ENCODE measurements at places on chromosomes 11 and 22. TPM values are rescaled to one million over a fixed set of nuclear protein-coding genes. Genes with fewer than 3 reads are reported as not detected.

OR5B21 gene
- not detected for total RNA-seq

TCN1 gene
- total RNA-seq, result 0.39 TPM

CRELD2 gene
- 28.0 TPM for total RNA-seq

SOX6 gene
- 0.07 TPM for total RNA-seq

CSNK2A3 gene
- 2.5 TPM for total RNA-seq

PNPLA5 gene
- total RNA-seq, result not detected

ARHGAP20 gene
- 0.02 TPM for total RNA-seq

HORMAD2 gene
- total RNA-seq, result not detected

CELSR1 gene
- 29.1 TPM for total RNA-seq

SCARF2 gene
- total RNA-seq, result 0.86 TPM

HTR3A gene
- total RNA-seq, result not detected

KDELR3 gene
- total RNA-seq, result 18.2 TPM

ACTN3 gene
- total RNA-seq, result 0.06 TPM

BBOX1 gene
- total RNA-seq, result 0.08 TPM

ZNHIT2 gene
- total RNA-seq, result 20.4 TPM

YPEL1 gene
- total RNA-seq, result 0.46 TPM

IGLL1 gene
- total RNA-seq, result not detected

CRYBB3 gene
- total RNA-seq, result not detected

HOATZ gene
- not detected for total RNA-seq

DDI1 gene
- not detected for total RNA-seq

MYRF gene
- total RNA-seq, result 15.3 TPM

TMPRSS6 gene
- total RNA-seq, result not detected

SYT12 gene
- total RNA-seq, result 22.6 TPM

SYT13 gene
- 6.5 TPM for total RNA-seq

CYP2D6 gene
- 0.54 TPM for total RNA-seq

KCNA4 gene
- not detected for total RNA-seq

SELENOH gene
- 96.8 TPM for total RNA-seq

OR8D1 gene
- not detected for total RNA-seq

B4GALNT4 gene
- total RNA-seq, result 17.5 TPM

SCGB1D2 gene
- total RNA-seq, result 0.28 TPM

NTM gene
- not detected for total RNA-seq

SBF1 gene
- 24.2 TPM for total RNA-seq

SNRPD3 gene
- 148 TPM for total RNA-seq

GRM5 gene
- total RNA-seq, result not detected

MS4A12 gene
- total RNA-seq, result not detected

DNAJC4 gene
- total RNA-seq, result 21.1 TPM

GGTLC2 gene
- not detected for total RNA-seq

GGT5 gene
- 4.0 TPM for total RNA-seq

ASCL2 gene
- total RNA-seq, result not detected

LRRC56 gene
- 0.79 TPM for total RNA-seq

OR6Q1 gene
- total RNA-seq, result not detected

All from A549 treated with Hydrocortisone at 1 μM for 4 hours (cell line).